Stimulated activated CD8-positive, alpha-beta memory T cell treated with anti-CD3 and anti-CD28 coated beads, Interleukin-15, amount 100 ng/mL, for 48 hours (primary cell): ENCODE measurements at places on chromosomes 3 and 15.

DNA sequence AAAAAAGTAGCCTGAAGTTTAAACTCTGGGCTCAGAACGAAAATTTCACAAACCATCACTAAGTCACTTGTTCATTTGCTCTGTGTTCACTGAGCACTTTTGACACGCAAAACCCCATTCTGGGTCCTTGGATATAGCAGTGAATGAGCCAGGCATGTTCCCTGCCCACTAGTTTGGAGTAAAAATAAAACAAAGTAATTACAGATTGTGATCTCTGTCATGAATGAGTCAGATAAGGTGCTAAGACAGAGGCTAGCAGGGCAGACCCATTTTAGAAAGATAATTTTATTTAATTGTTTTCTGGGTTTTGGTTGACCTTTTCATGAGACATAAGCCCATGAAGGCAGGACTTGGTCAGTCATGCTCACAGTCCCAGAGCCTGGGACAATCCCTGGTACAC is 84.1 kb upstream of the ARHGEF3 start:
- no peak for DNase-seq

DNA sequence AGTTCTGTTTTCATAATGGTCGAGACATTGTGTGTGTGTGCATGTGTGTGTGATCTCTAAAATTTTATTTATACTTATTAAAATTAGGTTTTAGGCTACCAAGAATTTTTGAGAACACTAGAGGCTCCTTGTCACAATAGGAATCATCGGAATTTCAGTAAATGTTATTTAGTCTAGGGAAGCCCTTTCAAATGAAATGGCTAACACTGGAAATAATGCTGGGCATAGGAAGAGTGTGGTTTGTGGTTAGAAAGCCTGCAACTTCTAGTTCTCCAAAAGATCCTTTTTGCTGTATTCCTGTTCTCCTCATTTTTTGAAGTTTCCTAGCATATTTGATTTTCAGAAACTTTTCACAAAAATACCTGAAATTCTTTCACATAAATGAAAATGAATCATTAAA is 92.5 kb upstream of the MBNL1 start:
- no peak for DNase-seq

- no peak for DNase-seq
Observed at GRCh38 chr3:131140891-131141290, 114.2 kb downstream of the NEK11 start.

DNA sequence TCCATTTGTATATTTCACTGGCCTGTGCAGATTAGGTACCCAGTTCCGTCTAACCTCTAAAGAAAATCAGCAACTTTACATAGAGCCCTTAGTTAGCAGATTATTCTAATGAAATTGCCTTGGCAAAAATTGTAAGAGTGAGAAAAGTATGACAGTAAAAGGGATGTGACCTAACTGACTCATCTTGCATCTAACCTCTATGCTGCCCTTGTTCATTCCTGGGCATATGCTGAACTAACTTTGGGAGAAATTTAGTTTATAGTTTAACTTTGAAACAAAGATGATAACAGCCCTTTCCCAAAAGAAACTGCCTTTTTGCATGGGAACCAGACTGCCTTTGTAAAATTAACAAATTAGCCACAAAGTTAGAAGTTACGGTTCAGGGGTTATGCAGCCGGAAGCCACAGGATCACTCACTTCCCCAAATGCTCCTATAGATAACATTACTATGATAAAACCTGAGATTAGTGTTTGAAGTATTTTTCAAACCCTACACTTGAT is 839.8 kb upstream of the ALCAM start:
- no peak for DNase-seq

DNA sequence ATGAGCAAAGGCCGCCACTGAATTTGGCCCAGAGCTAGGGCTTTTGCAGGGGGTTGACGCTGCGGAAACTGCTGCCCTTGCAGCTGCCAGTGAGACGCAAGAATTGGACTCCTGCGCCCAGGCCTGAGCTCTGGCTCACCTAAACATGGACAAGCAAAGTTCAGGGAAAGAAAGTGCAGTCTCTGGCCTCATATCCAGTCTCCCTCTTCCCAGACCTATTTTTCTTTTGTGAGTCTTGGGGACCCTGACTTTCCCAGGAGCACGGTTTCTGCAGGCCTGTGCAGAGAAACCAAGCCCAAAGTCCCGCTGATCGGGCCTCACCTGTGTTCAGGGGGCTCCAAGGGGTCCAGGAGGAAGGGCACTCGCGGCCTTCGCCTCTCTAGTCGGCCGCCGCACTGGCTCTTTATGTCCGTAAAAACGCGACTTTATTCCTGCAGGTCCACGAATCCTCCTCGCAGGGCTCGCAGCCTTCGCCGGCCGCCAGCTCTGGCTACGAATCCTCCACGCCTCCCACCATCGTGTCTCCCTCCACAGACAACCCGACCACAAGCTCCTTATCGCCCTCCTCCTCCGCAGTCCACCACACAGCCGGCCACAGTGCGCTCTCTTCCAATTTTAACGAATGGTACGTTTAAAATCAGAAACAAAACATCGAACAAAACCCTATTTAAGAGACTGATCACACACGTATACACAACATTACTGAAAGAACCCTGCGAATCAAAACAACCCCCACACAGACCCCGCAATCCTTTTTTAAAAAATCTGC is 3.9 kb downstream of the ZIC1 start:
- DNase-seq, result no peak

DNA sequence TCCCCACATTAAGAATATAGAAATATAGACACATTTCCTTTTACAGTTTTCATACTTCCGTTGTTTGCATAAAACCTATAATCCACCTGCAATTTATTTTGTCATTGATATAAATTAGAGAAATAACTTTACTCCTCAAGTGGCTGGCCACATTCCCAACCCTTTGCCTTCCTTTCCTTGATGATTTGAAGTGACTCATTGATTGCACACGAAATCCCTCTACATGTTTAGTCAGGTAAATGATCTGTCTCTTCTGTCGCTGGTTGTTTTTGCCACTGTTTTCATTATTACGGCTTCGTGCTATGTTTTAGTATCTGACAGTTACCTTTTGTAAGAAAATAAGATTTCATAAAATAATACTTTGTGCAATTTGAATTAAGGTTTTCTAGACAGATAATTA is 272.2 kb upstream of the NR2E3 start:
- DNase-seq, result no peak

DNA sequence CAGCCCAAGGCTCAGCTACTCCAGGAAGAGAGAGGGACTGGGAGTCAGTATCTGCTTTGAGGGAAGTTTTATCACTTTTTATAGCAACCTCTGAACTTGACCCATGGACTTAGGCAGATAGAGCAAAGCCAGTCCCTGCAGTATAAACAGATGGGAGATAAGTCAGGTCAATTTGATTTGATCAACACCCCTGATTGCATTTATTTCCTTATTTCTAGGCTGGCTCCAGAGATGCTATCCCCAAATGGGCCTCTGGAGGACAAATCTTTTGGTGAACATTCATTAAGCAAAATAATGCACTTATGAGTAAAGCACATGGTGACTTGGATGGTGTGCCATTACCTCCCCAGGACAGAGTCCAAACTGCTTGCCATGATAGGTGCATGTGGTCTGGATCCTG is 8.9 kb upstream of the IDH3A start:
- DNase-seq, result no peak

- DNase-seq, result no peak
Observed at GRCh38 chr15:89205991-89206585, 15.3 kb downstream of the RLBP1 start.

DNA sequence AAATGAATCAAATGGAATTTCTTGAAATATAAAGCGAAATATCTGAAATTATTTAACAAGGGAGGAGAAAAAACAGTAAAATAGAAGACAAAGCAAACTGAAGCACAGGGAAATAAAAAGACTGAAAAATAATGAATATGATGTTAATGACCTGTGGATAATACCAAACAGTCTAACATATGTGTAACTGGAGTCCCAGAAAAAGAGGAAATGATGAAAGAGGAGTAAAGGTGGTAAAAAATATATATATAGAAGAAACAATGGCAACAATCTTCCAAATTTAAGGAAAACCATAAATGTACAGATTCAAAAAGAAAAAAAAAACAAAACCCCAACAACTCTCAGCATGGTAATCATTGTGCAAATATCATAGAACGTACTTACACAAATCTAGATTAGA is 21.2 kb downstream of the UBE3A start:
- no peak for DNase-seq

DNA sequence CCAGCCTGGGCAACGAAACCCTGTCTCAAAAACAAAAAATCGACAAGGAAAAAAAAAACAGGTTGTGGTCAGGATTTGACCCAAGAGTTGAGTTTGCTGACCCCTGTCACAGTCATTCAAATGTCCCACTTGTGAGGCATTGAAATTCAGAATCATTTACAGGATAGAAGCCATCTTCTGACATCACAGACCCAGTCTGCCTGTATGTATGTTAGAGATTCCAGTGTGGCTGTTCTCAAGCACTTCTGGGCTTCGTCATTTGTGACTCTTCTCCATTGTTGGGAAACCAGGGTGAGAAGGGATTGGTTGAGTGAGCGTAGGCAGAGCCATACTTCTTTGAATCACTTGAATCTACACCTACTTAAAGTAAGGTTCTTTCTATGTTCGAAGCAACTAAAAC is 57.1 kb downstream of the LMLN start:
- no peak for DNase-seq

GRCh38 chr3:182793663-182794454 is 555 bp downstream of the ATP11B start:
- DNase-seq, result peak; percentile 31

DNA sequence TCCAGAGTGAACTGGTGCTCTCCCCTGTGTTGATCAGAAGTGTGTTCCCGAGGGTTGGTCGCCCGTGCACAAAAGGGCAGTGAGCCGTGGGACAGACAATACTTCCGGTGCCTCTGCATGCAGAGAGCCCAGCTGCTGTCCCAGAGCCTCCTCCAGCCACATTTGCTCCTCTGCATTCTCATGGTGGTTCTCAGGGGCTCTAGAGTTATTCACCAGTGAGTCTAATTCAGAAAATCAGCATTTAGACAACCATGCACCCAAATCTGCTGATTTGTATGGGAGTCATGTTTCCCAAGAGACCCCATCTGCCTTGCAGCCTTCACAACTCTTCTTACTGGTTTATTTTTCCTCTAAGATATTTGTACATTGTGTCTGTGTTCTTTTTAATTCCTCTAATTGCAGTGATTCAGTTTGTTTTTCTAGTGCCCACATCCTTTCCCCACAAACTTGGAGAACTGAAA is 107.0 kb upstream of the SPRED1 start:
- DNase-seq, result no peak

GRCh38 chr3:159196359-159196758 is 394.5 kb downstream of the MFSD1 start:
- no peak for DNase-seq

DNA sequence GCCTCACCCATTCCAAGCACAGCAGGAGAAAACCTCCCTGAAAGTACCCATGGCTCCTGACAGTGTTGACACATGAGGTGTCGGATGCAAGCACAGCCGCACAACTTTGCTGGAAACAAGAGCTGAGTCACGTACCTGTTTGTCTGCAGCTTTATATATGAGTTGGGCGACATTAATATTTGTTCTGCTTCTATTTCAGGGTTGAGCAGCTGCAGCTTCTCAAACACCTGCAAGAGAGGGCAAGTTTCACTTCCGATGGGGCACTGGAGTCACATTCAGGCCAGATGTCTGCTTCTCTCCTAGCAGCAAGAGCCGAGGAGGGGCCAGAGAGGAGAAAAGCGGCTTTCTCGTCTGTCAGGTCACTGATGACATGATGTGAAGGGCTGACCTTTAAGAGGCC is 88.0 kb downstream of the NUP210 start:
- no peak for DNase-seq

- DNase-seq, result no peak
Observed at GRCh38 chr3:23619705-23620637, 185.8 kb upstream of the UBE2E1 start.

DNA sequence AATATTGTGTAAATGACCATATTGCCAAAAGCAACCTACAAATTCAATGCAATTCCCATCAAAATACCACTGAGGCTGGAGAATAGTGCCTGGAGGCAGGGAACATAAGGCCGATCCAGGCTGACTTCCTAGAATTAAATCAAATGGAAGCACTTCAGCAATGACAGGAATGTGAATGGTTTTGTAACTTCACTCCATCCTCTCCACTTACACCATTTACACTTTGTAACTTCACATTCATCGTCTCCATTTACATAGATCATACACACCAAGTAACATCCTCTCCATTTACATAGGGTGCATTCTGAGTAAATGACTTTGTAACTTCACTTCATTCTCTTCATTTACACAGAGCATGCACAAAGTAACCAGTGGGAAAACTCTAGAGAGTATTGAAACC is 11.6 kb downstream of the STRIT1 start:
- no peak for DNase-seq

- DNase-seq, result no peak
Observed at GRCh38 chr15:88828791-88829190, 25.6 kb downstream of the ACAN start.

DNA sequence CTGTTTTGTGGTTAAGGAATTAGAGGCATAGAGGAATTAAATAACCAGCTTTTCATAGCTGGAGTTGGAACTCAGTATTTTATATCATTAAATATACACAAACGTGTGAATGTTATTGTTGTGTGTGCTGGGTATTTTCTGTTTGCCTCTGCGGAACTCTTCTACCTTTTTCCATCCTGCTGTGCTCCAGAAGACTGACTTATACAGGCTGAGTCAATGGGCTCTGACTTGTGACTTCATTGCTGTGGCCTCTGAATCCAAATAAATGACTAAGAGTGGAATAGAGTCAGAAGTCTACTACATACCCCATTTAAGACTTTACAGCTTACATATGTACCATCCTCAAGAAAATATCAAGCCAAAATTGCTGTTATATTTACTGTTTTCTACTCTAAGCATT is 17.6 kb downstream of the ARIH1 start:
- DNase-seq, result no peak

DNA sequence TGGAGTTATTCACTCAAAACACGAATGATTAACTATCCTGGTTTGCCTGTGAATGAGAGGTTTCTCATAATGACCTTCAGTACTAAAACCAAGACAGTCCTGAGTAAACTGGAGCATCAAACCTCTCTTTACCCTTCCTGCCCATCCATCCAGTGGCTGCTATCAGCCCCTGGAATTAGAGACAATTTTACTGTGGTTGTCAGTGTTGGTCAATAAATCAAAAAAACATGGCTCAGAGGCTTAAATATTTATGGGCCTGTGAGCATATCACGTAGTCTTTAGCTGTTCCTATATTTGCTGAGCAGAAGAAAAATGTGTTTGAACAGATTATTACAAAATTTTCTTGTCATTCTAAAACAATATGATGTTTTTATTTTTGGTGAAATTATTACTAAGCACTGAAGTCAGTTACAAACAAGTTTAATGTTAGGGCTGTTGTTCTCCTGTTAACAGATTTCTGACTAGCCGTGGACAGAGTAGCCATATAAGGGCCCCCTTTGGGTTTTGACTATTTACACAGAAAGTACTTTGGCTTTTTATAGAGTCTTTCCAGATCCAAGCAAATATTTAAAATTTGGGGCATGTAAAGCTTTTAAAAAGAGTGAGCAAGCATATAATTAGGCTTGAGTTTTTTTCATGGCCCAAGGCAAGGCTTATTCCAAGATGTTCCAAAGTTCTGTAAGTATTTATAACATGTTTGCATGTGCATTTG is 580.9 kb downstream of the DIPK2A start:
- DNase-seq, result no peak
